ENCODE measurements at places on chromosomes 12 and 14.

DNA sequence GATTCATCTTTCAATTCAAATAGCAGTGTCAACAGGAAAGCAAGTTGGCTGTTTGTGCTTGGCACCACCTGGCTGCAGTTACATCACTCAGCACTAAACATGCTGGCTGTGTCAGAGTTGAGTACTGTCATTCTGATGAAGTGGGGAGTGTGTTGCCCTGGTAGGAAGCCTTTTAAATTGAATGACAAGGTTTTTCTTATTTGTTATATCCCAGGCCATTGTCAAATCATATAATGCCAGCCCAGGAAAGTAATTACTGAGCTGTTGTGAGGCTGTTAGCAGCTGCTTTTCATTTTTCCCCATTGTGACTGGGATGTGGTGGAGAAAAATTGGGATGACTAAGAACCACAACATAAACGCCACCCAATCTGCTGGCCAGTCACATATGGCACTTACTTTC, 106.5 kb upstream of the PRKD1 start:
- no peak for DNase-seq

DNA sequence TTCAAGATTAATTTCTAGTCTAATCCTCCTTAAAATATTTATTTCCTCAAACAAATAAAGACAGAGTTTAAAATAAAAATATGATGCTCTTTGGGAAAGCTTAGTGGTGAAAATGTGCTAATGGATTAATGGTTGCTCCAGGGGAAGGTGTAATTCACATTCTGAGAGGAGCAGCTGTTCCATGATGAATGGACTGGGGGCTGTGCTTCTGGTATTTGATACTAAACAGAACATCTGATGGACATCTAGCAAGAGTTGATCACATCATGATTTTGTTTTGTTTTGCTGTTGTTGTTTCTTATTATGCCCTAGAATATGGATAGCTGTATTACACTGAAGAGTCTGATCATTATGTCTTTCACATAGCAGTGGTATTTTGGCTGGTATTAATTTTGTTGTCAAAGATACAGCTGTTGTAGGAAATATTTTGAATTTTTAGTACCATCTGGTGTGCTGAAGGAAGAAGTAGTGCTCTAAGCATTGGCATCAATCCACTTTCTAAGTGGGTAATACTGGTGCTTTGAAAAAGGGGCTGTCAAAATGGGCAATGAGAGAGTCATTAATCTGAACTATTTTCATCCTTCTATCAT, 296.4 kb downstream of the ADAMTS20 start:
- DNase-seq = no peak

DNA sequence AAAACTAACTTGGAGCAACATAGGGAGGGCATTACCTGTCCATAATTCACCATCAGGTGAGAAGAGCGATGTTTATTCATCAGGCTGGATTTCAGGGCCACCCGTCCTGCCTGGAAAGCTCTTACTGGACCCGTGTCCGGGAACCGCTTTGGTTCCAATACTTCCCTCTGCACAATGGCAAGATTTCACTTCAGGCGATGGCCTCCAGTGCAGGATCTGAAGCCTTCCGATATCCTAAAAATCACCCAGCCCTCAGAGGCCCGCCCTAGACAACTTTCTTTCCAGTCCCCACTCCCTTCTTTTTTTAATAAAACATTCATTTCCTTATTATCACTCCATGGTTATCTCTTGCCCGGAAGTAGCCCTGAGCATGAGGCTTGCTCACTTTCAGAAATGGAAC, 92.5 kb downstream of the BCL11B start:
- DNase-seq = no peak

DNA sequence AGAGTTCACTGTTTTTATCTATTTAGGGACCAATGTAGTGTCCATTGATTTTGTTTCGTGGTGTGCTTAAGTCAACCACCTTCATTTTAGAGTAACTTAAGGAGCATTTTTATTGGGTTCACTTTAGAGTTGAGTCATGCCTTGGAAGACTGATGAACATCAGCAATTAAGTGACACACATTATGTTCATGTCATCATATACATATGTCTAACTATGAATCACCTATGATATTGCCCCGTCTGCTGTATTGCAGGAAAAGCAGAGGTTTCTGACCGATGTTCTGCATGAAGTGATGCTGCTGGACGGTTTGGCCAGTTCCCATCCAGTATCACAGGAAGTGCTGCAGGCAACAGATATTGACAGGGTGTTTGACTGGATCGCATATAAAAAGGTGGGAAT, 227.1 kb downstream of the TRHDE start:
- DNase-seq = no peak

Measured in activated naive CD4-positive, alpha-beta T cell treated with anti-CD3 and anti-CD28 coated beads, Interleukin-2, amount 50 U/mL, for 16 hours (primary cell).